Activated CD4-positive, CD25-positive, alpha-beta regulatory T cell treated with anti-CD3 and anti-CD28 coated beads, Interleukin-2, amount 50 U/mL, for 72 hours (primary cell): ENCODE measurements at places on chromosomes 1 and 21.

GRCh38 chr1:94535879-94536278 lies 5.7 kb downstream of the F3 start:
- no peak for DNase-seq

DNA sequence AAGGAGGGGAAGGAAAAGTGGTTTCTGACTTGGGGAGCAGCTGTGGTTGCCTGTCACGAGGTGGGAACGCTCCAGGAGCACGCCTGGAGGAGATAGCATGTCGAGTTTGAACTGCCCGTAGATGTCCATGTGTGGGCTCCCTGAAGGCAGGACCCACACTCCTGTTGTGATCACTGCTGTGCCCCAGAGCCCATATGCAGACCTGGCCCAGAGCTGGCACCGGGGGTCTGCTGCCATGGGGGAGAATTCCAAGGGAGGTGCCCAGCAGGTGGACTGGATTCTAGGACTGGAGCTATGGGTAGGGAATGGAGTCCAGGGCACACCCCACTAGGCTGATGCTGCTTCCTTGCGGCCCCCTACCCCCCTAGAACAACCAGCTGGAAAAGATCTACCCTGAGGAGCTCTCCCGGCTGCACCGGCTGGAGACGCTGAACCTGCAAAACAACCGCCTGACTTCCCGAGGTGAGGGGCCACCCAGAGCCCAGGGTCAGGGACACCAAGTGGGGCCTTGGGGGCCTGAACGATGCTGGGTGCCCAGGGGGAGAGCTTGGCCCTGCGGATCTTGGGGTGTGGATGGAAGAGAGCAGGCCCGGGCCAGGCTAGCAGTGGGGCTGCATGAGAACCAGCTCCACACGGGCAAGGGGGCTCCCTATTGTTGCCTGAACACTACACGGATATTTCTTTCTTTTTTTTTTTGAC lies 9.3 kb downstream of the PODN start:
- peak; percentile 17 for DNase-seq

- DNase-seq = no peak
These were observed 20.7 kb downstream of the PEX14 start for GRCh38 chr1:10495475-10495817.

DNA sequence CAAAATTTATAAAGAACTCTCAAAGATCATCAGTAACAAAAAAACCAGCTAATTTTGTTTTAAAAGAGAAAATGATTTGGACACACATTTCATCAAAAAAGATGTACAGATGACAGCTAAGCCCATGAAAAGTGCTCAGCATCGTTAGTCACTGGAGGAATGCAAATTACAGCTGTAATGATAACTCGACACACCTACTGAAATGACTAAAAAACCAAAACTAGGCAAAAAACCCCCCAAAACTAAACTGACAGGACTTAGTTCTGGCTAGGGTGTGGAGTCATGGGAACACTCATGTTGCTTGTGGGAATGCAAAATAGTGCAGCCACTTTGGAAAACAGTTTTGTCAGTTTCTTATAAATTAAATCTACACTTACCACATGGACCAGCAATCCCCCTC lies 59.5 kb downstream of the CNIH3 start:
- DNase-seq = no peak

GRCh38 chr1:215568299-215568692 lies 1.2 kb downstream of the KCTD3 start:
- DNase-seq = no peak

GRCh38 chr1:41623736-41624135 lies 139.3 kb upstream of the EDN2 start:
- DNase-seq = no peak

- no peak for DNase-seq
These were observed 5.0 kb downstream of the RNU1-2 start for GRCh38 chr1:16900751-16901150.

- no peak for DNase-seq
These were observed 130.8 kb upstream of the SGIP1 start for GRCh38 chr1:66403007-66403731.

GRCh38 chr1:183178545-183178944 lies 7.5 kb upstream of the LAMC2 start:
- no peak for DNase-seq

DNA sequence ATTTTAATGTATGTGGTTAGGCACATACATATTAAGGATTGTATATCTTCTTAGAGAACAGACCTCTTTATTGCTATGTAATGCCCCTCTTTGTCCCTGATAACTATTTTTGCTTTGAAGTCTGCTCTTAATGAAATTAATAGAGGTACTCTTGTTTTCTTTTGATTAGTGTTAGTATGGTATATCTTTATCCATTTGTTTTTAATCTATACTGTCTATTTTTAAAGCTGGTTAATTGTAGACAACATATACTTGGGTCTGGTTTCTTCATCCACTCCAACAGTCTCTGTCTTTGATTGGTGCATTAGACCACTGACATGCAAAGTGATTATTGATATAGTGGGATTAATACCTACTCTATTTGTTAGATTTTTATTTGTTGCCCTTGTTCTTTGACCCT lies 36.0 kb downstream of the LEPR start:
- no peak for DNase-seq

- DNase-seq = no peak
These were observed 66.6 kb downstream of the BACE2 start for GRCh38 chr21:41234569-41234968.

- DNase-seq = no peak
These were observed 24.6 kb downstream of the DMAP1 start for GRCh38 chr1:44237721-44238457.

GRCh38 chr1:180042988-180043622 lies 88.5 kb downstream of the CEP350 start:
- no peak for DNase-seq

DNA sequence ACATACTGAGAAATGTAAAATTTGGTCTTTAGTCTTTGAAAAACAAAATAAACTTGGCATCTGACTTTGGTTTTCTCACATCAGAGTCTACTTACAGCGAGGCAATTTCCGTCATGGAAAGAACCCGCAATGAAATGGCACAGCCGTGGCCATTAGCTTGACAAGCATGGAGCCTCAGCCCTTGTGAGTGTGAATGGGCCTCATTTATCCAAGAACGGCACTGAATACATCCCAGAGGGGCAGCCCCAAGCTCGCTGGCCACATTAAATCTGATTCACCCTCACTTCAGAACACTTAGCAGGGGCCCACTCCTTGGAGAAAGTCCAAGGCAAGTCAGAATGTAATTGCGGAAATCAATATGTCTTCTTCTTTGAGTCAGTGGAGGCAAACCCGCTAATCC lies 64.8 kb downstream of the ERG start:
- no peak for DNase-seq

GRCh38 chr1:58968360-58968952 lies 184.6 kb upstream of the JUN start:
- no peak for DNase-seq

- DNase-seq = no peak
These were observed 9.1 kb downstream of the CFAP410 start for GRCh38 chr21:44329971-44330681.

DNA sequence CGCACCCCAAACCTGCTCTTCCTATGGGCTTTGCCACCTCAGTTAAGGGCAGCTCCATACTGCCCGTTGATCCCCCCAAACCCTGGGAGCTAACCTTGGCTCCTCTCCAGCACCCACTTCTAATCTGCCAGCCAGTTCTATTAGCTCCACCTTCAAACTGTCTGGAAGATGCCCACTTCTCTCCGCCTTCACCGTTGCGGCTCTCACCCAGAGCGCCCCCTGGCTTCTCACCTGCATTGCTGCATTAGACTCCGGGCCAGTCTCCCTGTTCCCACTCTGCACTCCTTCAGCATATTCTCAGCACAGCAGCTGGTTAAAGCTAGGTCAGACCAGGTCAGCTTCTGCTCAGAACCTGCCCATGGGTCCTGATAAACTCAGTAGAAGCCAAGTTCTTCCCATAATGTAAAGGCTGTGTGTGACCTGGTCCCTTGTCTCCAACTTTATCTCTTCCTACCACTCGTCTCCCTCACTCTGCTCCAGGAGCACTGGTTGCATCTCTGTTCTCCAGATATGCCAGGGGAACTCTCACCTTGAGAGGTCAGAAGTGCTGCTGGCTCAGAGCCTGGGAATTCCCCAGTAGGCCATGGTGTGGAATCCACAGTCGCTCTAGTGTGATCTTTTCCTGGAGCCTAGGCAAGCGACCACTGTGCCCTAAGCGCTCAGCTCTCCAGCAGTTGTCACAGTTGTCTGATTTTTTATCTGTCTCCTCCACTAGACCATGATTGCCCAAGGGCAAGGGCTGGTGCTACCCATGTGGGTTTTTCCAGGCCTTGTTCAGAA lies 150.3 kb downstream of the HMGB4 start:
- no peak for DNase-seq

- no peak for DNase-seq
These were observed 125.6 kb downstream of the CACNA1E start for GRCh38 chr1:181608948-181609347.

GRCh38 chr1:237186675-237187074 lies 144.7 kb downstream of the RYR2 start:
- no peak for DNase-seq

- no peak for DNase-seq
These were observed 540 bp downstream of the CD55 start for GRCh38 chr1:207321790-207322645.

DNA sequence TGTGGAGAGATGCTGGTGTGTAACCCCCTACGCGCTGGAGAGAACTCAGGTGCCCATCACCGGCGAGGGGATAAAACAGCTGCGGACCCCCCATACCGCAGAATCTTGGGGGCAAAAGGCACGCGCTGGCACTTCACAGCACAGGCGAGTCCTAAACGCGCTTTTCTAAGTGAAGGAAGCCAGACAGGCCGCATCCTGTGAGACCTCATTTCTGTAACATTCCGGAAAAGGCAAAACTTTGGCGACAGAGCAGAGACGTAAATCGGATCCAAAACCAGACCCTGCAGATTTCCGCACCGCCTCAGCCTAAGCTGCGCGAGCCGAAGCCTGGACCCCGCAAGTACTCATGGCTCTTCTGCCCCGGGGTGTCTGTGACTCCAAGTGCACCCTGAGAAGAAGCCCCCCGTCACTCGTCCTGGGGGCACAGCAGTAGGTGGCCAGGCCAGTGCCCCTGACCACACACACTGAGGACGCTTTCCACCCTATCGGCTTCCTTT lies 60.9 kb downstream of the SLX9 start:
- DNase-seq = no peak

- DNase-seq = no peak
These were observed 636.3 kb downstream of the LTN1 start for GRCh38 chr21:28356422-28356821.

- no peak for DNase-seq
These were observed 8.3 kb upstream of the CACYBP start for GRCh38 chr1:174991473-174991872.

- no peak for DNase-seq
These were observed 2.1 kb upstream of the SERINC2 start for GRCh38 chr1:31410871-31411270.

DNA sequence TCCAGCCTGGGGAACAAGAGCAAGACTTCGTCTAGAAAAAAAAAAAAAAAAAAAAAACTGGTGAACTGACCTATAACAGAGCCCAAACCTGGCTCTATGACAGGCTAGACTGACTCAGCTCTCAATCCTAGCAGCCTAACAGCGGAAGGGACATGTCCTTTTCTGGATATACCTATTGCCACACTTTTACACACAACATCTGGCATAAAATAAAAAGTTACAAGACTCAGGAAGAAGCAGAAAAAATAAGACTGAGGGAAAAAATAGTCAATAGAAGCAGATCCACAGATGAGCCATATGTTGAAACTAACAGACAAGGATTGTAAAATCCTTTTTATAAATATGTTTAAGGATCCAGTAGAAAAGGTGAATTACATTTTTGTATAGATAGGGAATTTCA lies 57.5 kb upstream of the IPO9 start:
- DNase-seq = no peak
